NCI-H82 (cell line): ENCODE measurements at places on chromosomes 16 and 17.

GRCh38 chr16:85129876-85130704 is 17.8 kb upstream of the CIBAR2 start:
- DNase-seq = no peak

- no peak for DNase-seq
These were observed 12.5 kb downstream of the SLC7A5 start for GRCh38 chr16:87856791-87857228.

DNA sequence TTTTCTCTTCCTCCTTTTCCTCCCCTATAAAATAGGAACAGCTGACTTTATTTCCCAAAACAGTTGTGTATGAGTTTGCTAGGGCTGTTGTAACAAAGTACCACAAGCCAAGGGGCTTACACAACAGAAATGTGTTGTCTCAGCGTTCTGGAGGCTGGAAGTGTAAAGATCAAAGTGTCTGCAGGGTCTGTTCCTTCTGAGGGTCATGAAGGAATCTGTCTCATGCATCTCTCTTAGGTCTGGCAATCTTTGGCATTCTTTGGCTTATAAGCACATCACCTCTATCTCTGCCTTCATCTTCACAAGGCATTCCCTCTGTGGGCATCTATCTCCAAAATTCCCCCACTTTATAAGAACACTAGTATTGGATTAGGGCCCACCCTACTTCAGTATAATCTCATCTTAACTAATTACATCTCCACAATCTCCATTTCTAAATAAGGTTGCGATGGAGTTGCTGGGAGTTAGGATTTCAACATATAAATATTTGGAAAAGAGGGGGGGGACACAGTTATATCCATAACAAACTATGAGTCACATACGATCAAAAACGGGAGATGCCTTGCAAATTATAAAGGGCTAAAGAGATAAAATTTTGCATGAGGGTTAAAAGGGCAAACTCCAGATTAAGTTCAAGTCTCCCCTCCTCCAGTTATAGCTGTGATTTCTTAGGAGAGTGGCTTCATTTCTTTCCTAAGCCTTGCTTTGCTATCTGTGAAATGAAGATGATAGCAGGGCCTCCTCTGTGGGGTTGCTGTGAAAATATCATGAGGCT is 109.7 kb downstream of the VAT1L start:
- peak; percentile 32 for DNase-seq

GRCh38 chr17:20008242-20009051 is 712 bp upstream of the SPECC1 start:
- DNase-seq = peak; percentile 58

- DNase-seq = no peak
These were observed 7.3 kb upstream of the GAS7 start for GRCh38 chr17:10205549-10206185.

GRCh38 chr17:35377706-35378105 is 4.3 kb upstream of the SLFN11 start:
- DNase-seq = no peak

- DNase-seq = no peak
These were observed 10.7 kb downstream of the CLUAP1 start for GRCh38 chr16:3511286-3512180.

DNA sequence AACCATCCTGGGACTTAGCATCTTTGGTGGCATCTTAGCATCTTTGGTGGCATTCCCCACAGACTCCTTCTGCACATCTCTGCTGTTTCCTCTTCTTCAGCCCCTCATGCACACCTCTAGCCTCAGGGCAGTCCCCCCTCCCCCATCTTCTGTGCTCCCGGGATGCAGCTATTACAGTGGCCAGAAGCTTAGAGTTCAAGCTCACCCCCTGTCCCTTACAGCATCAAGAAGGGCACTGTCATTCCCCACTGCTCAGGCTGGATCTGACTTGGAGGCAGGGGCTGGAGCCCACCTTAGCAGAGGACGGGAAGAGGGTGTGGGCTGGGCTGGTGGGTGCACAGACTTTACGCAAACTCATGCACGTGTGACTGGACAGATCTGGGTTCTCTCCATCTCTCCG is 650 bp downstream of the EPN3 start:
- DNase-seq = no peak

GRCh38 chr16:50254072-50254471 is 12.3 kb upstream of the ADCY7 start:
- no peak for DNase-seq

GRCh38 chr17:65055280-65055707 is 1.2 kb downstream of the GNA13 start:
- DNase-seq = peak; percentile 26

DNA sequence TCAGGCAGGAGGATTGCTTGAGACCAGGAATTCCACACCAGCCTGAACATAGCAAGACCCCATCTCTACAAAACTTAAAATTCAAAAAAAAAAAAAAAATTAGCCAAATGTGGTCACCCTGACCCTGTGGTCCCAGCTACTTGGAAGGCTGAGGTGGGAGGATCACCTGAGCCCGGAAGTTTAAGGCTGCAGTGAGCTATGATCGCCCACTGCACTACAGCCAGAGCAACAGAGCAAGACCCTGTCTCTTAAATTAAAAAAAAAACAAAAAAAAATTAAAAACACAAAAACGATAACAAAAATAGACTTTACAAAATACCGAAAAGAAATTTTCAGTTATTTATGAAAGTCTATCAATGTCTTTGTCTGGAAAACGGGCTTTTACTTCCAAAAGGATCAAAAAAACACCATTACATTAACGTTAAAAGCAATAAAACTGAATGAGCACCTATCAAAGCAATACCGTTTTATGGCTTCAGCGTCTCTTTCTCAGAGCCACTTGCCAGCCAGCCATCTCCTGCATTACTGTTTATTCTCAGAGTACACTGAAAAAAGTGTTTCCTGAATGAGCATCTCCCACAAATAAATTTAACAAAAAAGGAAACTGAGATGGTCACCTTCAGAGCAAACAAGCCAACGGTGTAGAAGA is 6.1 kb downstream of the USP7 start:
- DNase-seq = no peak

GRCh38 chr16:65617421-65617820 is 495.6 kb upstream of the CDH11 start:
- DNase-seq = no peak

GRCh38 chr16:77043076-77043475 is 147.9 kb upstream of the MON1B start:
- peak; percentile 50 for DNase-seq

GRCh38 chr16:11673091-11674000 is 5.1 kb downstream of the SNN start:
- no peak for DNase-seq

- DNase-seq = no peak
These were observed 51.0 kb upstream of the GPRC5B start for GRCh38 chr16:19935694-19936093.

GRCh38 chr17:12021623-12022140 is 1.0 kb downstream of the MAP2K4 start:
- DNase-seq = peak; percentile 30

GRCh38 chr16:89570342-89570923 is 5.1 kb upstream of the CPNE7 start:
- DNase-seq = no peak

DNA sequence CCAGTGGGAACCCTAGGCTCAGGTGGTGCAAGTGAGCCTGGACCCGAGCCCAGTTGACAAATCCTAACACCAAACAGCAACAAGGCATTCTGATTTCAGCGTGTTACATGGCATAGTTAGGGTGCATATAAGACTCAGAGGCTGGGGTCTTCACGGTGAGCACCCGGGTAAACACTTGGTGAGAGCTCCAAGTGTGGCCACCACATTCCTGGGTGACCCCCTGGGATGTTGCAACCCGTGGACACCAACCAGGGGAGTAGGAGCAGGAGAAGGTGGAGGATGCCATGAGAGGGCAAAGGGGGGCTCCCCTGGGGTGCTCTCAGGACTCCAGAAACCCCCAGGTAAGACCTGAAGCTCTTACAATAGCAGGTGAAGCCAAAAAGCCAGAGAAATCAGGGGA is 69.9 kb upstream of the CDH5 start:
- DNase-seq = no peak

GRCh38 chr17:28225867-28226266 is 93.1 kb upstream of the TMEM97 start:
- DNase-seq = no peak

GRCh38 chr17:22718689-22719088 is 1026.4 kb downstream of the KCNJ18 start:
- DNase-seq = no peak

DNA sequence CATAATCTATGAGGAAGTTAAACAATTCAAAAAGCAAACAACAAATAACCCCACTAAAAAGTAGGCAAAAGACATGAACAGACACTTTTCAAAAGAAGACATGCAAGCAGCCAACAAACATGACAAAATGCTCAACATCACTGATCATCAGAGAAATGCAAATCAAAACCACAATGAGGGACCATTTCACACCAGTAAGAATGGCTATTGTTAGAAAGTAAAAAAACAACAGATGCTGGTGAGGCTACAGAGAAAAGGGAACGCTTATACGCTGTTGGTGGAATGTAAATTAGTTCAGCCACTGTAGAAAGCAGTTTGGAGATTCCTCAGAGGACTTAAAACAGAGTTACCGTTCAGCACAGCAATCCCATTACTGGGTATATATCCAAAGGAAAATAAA is 24.4 kb downstream of the TNFRSF13B start:
- DNase-seq = no peak

- no peak for DNase-seq
These were observed 55.2 kb downstream of the ARSG start for GRCh38 chr17:68346448-68346847.

DNA sequence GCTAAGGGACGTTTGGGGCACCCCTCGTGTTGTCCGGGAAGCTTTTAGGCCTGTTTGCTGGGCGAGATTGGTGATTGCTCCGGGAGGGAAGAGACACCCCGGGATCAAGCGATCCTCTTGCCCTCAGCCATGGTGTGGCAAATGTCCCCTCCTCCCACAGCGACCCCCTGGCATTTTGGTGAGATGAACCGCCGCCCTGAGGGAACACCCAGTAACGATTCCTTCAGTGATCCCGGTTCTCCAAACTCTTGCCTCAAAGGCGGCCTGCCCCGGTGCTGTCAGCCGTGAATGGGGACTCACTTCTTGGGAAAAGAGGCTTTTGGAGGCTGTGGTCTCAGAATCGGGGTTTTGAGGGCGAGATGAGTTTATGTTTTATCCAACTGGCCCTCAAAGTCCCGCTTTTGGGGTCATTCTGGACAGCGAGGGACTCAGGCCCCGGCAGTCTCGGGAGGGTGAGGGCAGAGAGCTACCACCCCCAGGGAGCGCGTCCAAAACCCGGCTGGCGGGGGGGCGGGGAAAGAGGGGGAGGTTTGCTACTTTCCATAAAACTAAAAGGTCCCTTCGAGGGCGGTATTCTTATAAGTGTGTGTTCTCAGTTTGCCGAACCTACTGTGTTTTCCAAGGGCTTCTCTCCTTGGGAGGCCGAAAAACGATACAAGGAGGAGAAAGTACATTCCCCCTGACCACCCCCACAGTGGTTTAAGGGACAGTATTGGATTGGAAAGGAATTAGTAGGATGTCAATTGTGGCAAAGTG is 232.7 kb downstream of the MRTFB start:
- no peak for DNase-seq

GRCh38 chr16:85215478-85216118 is 103.3 kb upstream of the CIBAR2 start:
- peak; percentile 43 for DNase-seq

DNA sequence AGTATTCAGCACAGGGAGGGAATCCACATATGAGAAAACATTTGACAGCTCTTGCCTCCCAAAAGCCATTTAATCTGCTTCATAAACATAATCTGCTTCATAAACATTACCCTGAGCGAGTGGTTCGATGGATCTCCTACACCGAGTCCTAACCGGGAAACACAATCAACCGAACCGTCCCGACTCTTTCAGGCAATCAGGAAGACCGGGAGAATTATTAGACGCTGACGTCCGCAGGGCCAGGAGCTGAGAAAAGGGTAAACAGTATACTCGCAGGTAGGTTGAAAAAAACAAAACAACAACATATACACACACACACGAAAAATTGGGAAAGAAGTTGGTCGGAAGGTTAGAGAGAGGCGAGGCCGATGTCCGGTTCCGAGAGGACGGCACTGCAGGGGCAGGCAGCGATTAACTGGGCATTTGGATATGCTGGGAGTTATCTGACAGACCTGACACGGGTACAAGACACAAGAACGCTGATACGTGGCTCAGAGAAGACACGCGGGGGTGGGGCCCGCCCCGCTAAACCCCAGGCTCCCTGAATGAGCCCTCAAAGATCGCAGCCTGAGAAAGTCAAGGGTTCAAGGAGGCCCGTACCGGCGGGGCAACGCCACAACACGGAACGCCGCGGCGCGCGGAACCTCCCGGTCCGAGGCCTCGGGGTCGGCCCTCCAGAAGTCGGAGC is 585 bp downstream of the AP1G1 start:
- peak; percentile 38 for DNase-seq

- DNase-seq = no peak
These were observed 356.3 kb downstream of the HAPSTR1 start for GRCh38 chr16:9447699-9448098.

- peak; percentile 99 for DNase-seq
These were observed 107.3 kb downstream of the SDK2 start for GRCh38 chr17:73536700-73537605.
